ENCODE measurements at places on chromosomes 7 and 10. TPM values are rescaled to one million over a fixed set of nuclear protein-coding genes. Genes with fewer than 3 reads are reported as not detected.
A peak's percentile ranks its signal among the peaks of the same experiment; 100 is the strongest.

The MOGAT3 gene
- not detected for total RNA-seq

GRCh38 chr10:62735464-62736167 lies 68.9 kb upstream of the ADO start:
- H3K27ac ChIP-seq: no peak overlapping the region
- H3K27me3 ChIP-seq: no peaks in the 10 kb centered on the region
- H3K36me3 ChIP-seq: no peaks in the 10 kb centered on the region
- H3K4me1 ChIP-seq: peaks cover 33% of the 10 kb centered on the region
- DNase-seq: peak; percentile 21

The SH2B2 gene
- 2.9 TPM for total RNA-seq

DNA sequence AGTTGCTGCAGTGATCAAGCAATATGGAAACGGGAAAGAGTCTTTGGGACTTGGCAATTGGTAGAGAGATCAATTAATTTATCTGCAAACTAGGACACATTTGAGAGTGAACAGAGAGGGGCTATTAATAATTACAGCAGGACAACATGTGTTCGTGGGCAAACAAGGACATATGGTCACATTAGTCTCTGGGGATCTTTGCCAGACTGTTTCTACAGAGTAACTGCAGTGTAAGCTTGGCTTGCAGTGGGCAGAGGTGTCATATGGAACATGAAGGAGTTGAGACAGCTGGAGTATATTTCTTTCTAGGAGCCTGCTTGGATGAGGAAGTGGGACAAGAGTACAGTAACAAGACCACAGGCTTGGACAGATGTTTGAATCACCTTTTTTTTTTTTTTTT lies 232.1 kb upstream of the LYZL1 start:
- no peaks in the 10 kb centered on the region for H3K36me3 ChIP-seq
- no peak overlapping the region for H3K27ac ChIP-seq
- no peaks in the 10 kb centered on the region for H3K27me3 ChIP-seq
- no peak for DNase-seq
- H3K4me3 ChIP-seq: no peak overlapping the region

DNA sequence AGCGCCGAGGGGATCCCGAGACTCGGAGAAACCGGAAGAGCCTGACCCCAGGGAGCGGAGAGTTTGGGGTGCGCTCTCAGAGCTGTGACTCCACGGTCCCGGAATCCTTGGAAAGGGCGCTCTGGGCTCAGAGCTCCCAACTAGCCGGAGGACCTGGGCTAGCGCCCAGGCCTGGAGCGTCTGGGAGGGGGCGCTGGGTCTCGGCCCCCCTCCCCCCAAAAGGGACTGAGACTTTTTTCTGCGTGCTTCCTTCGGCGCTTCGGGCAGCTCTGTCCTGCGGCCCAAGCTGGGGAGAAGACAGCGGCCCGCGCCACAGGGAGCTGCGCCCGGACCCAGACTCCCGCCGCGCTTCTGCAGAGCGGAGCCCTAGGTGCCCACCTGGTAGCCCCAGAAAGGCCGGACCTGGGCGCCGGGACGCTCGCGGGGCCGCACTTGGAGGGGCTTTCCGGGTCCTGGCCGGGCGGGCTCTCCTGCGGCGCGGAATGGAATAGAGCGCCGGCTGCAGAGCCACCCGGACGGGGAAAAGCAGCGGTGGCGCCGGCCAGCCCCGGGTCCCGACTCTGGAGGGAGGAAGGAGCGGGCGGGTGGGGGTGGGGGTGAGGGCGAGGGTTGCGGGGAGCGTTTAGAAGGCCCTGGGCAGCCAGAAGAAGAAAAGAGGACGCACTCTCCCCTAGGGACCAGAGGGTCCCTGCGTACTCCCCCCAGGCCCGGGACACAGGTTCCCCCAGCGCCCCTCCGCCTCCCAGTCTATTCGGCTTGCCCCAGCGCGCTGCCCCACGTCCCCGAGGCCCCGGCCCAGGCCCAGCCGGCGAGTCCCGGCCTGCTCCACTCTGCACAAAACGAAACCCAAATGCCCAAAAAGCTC lies 4.7 kb downstream of the ZNF503 start:
- DNase-seq: no peak
- H3K4me1 ChIP-seq: peaks cover 10% of the 10 kb centered on the region
- H3K27ac ChIP-seq: no peak overlapping the region
- H3K27me3 ChIP-seq: peaks cover 70% of the 10 kb centered on the region
- no peaks in the 10 kb centered on the region for H3K36me3 ChIP-seq

DNA sequence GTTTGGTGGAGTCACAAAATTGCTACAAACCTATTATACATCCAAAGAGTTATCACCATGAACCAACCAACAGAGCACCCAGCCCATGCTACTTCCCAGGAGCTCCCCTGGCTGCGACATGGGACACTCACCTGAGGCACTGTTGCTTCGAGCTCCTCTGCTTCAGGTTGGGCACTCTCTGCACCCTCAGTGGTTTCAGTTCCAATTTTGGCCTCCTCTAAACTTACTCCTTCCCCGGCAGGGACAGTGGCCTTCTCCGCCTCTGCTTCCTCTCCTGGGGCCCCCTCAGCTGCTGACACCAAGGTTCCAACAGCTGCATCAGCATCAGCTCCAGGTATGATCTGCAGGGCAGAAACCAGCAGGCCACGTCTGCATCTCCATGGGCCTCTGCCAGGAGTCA lies 120.4 kb upstream of the TARP start:
- no peaks in the 10 kb centered on the region for H3K4me1 ChIP-seq
- DNase-seq: no peak
- H3K27ac ChIP-seq: no peak overlapping the region
- no peaks in the 10 kb centered on the region for H3K36me3 ChIP-seq
- peaks cover 3% of the 10 kb centered on the region for H3K27me3 ChIP-seq

The TUBAL3 gene
- not detected for total RNA-seq

DNA sequence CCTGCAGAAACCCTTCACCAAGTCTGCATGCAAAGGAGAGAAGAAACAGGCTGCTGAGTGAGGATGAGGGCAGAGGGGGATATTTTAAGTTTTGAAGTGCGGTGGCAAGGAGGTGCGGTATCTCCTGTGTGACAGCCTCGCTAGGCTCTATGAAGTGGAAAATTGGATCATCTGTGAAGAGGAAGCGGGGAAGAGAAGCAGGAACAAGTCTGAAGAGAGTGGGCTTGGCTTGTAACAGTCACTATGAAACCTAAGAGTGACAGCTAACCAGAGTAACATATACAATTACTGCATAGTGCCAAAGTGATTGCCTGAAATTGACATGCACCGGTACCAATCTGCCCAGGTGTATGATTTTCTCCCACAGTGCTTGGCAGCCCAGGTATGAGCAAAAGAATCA lies 287.5 kb upstream of the KLF14 start:
- peaks cover 51% of the 10 kb centered on the region for H3K36me3 ChIP-seq
- peaks cover 71% of the 10 kb centered on the region for H3K4me1 ChIP-seq
- DNase-seq: no peak
- H3K27ac ChIP-seq: peak overlapping the region; percentile 84
- no peaks in the 10 kb centered on the region for H3K27me3 ChIP-seq
- H3K4me3 ChIP-seq: peak overlapping the region; percentile 53

DNA sequence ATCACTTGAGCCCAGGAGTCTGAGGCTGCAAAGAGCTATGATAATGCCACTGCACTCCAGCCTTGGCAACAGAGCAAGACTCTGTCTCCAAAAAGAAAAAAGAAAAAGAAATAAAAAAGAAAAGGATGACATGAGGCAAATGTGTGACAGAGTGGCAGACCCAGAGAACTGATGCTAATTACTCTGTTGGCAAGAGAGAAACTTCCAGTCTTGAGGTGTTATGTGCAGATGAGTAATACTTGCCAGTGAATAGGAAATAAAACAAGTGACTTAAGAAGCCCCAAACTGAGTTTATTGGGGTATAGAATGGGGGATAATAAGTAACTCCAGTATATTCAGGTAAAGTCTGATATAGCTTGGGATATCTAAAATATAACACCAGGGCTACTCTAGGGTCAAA lies 9.5 kb upstream of the ANXA7 start:
- H3K27me3 ChIP-seq: no peaks in the 10 kb centered on the region
- no peak for DNase-seq
- H3K4me3 ChIP-seq: no peak overlapping the region
- H3K36me3 ChIP-seq: peaks cover 23% of the 10 kb centered on the region
- peaks cover 9% of the 10 kb centered on the region for H3K4me1 ChIP-seq

- peaks cover 28% of the 10 kb centered on the region for H3K4me1 ChIP-seq
- peak overlapping the region; percentile 57 for H3K4me3 ChIP-seq
- peak overlapping the region; percentile 50 for H3K27ac ChIP-seq
- no peaks in the 10 kb centered on the region for H3K36me3 ChIP-seq
Measured at GRCh38 chr10:110269374-110270318, 35.1 kb downstream of the SMNDC1 start.

The PTN gene
- not detected for total RNA-seq

DNA sequence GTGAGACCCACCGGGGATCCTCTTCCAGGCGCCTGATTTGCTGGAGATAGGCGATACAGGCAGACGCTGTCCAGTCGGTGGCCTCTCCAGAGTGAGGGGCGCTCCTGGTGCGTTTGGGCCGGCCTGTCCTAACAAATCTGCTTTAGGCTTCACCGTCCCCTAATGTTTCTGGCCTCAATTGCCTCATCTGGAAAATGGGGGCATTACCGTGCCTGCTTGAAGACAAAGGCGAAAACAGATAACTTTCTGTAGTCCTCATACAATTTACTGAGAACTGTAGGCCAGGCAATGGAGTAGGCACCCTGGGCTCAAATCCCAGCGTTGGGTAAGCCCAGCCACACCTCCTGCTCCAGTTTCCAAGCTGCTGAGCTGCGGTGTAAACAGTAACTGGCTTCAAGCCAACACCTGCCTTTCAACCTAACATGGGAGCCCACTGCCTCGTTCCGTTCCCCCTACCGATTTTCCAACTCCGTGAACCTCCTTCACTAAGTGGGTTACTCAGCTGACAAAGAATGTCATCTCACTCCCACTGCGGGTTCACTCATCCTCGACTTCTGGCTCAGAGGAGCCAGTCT lies 589 bp upstream of the ZFAND4 start:
- H3K4me1 ChIP-seq: peaks cover 32% of the 10 kb centered on the region
- DNase-seq: no peak
- H3K4me3 ChIP-seq: peak overlapping the region; percentile 54

DNA sequence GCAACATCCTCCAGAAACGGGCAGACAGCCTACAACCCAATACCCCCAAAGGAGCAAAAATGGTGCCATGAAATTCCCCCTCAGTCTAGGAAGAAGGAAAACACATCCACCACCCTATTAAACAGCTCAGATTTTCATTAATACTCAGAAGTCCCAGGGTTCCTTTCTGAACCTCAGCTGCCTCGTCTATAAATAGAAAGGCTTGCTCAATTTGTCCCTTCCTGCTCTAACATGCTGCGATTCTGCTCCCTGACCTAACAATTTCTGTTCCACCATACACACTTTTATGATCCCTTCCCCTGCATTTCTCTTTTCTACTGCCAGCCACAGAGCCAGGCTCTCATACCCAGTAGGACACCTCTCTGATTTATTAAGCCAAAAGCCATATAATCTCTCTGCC lies 68.1 kb downstream of the MTERF1 start:
- no peaks in the 10 kb centered on the region for H3K4me1 ChIP-seq
- DNase-seq: no peak
- H3K4me3 ChIP-seq: no peak overlapping the region
- H3K27ac ChIP-seq: no peak overlapping the region
- peaks cover 15% of the 10 kb centered on the region for H3K36me3 ChIP-seq

- DNase-seq: no peak
- peaks cover 5% of the 10 kb centered on the region for H3K4me1 ChIP-seq
- H3K4me3 ChIP-seq: no peak overlapping the region
- H3K27ac ChIP-seq: no peak overlapping the region
Measured at GRCh38 chr10:68752711-68753350, 31.8 kb downstream of the CCAR1 start.

DNA sequence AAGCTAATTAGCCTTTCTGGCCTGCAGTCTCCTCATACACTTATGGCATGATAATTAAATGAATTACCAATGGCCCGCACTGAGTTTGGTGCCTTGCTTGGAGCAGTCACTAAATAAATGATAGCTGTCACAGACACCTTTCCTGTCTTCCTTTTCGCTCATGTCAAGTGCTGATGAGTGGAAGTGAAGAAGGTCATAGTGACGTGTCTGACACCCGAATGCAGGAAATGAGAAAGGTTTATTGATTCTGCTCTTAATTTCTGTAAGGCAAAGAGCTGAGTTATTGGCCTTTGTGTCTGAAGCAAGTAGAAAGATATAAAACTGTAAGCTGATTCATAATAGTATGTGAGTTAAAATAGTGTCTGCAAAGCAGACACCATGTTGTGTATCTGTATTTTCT lies 13.2 kb upstream of the ESYT2 start:
- peaks cover 12% of the 10 kb centered on the region for H3K4me1 ChIP-seq
- no peaks in the 10 kb centered on the region for H3K27me3 ChIP-seq
- H3K4me3 ChIP-seq: no peak overlapping the region
- DNase-seq: no peak
- H3K36me3 ChIP-seq: peaks cover 4% of the 10 kb centered on the region

DNA sequence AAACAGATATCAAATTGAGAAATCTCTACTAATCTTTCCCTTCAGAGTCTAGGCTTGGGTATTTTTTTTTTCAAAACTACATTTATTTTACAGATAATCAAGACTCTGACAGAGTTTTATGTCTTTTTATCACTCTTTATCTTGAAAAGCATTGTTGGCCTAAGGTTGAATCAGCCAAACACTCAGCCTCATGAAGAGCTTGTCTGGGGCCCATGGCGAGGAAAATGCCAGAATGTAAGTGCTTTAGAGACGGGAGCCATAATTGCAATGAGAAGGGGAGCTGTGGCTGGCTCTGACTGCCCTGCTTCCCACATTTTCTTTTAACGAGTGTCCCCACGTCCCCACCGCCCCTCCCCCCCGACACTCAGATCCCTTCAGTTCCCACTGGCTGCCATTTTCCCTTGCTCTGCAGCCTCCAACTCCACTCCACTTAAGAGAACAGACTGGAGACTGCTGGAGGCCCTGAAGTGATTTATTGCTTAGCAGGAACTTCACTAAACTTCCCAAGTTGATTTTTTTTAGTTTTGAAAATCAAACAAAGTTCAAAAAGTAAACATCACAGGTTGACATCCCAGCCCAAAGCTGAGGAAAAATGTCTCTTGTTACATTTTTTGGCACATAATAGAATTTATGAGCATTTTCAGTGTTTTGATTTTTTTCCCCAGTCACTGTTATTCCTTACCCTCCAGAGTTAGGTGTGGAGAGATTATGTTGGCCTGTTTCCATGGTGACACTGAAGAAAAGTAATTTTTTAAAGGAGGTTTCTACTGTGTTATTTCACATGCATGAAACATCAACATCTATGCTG lies 637.5 kb upstream of the GALNT17 start:
- DNase-seq: no peak
- H3K4me1 ChIP-seq: no peaks in the 10 kb centered on the region
- no peaks in the 10 kb centered on the region for H3K27me3 ChIP-seq
- H3K4me3 ChIP-seq: no peak overlapping the region
- H3K36me3 ChIP-seq: no peaks in the 10 kb centered on the region

- H3K27me3 ChIP-seq: no peaks in the 10 kb centered on the region
- peaks cover 17% of the 10 kb centered on the region for H3K4me1 ChIP-seq
- H3K4me3 ChIP-seq: no peak overlapping the region
- no peak overlapping the region for H3K27ac ChIP-seq
- no peak for DNase-seq
- H3K36me3 ChIP-seq: peaks cover 8% of the 10 kb centered on the region
Measured at GRCh38 chr7:2781636-2782035, 62.5 kb downstream of the GNA12 start.

Measured in activated naive CD8-positive, alpha-beta T cell treated with anti-CD3 and anti-CD28 coated beads for 36 hours (primary cell).